ENCODE measurements at places on chromosomes 5 and 9.

DNA sequence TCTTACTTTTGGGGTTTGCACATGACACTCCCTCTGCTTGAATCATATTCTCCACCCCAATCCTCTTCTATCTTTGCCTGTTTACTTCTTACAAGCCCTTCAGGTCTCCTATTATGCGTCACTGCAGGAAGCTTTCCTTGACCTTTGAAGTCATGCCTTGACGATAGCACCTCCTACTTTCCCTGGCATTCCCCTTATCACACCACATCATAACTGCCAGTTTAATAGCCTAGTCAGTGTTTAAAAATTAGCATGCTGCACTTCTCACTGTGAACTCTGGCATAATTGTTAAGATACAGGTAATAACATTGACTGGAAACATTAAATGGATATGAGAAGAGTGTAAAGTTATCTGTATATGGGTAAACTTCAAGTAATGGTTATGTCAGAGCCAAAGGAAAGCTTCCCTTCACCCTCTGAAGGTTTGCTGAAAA lies 37.1 kb upstream of the CEP120 start:
- no peak for DNase-seq

GRCh38 chr9:89953824-89954615 lies 349.2 kb downstream of the GADD45G start:
- DNase-seq: no peak

GRCh38 chr5:24167806-24168205 lies 477.0 kb downstream of the CDH10 start:
- DNase-seq: no peak

GRCh38 chr5:119750887-119751733 lies 121.8 kb downstream of the FAM170A start:
- no peak for DNase-seq

Data from effector CD8-positive, alpha-beta T cell (primary cell).